ENCODE measurements at places on chromosomes 7 and 10.

DNA sequence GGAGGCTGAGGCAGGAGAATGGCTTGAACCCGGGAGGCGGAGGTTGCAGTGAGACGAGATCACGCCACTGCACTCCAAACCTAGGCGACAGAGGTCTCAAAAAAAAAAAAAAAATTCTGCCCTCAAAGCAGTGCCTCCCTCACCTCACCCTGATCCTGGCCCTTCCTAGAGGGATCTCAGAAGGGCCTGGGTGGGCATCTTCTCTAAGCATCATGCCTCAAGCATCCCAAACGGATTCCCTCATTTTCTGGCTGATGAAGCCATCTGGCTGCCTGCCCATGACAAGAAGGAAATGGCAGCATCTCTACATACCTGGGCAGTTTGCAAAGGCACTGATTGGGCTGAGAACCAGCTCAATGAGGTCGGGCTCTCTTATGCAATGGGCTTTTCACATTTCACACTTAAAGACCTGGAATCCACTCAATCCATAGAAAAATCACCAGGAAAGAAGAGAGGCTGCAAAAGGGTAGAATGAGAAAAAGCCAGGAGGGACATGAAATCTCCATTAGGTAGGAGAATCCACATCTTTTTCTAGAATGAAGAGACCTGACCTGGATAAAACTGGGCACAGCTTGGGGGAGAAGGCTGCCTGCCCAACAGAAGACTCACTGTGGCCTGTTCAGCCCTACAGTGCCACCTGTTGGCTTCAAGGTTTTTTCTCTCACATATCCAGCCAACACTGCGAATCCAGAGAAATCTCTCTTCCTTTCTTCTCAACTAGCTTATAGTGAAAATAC is 48.1 kb downstream of the PDLIM1 start:
- DNase-seq: no peak

- no peak for DNase-seq
Observed at GRCh38 chr10:37067576-37067975, 57.8 kb upstream of the ANKRD30A start.

DNA sequence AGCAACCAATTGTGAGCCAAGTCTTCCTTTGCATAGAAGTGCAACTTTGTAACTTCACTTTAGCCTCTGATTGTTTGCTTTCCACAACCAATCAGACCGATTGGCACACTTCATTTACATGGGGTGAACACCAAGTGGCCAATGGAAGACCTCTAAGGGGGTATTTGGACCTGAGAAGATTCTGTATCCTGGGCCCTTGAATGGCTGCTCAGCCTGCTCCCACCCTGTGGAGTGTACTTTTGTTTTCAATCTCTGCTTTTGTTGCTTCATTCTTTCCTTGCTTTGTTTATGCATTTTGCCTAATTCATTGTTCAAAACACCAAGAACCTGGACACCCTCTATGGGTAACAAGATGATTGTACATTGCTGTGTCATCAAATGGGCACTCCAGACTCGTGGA is 385.7 kb upstream of the NRP1 start:
- DNase-seq: no peak

GRCh38 chr7:70630818-70631457 is 501.0 kb upstream of the GALNT17 start:
- DNase-seq: peak; percentile 15

DNA sequence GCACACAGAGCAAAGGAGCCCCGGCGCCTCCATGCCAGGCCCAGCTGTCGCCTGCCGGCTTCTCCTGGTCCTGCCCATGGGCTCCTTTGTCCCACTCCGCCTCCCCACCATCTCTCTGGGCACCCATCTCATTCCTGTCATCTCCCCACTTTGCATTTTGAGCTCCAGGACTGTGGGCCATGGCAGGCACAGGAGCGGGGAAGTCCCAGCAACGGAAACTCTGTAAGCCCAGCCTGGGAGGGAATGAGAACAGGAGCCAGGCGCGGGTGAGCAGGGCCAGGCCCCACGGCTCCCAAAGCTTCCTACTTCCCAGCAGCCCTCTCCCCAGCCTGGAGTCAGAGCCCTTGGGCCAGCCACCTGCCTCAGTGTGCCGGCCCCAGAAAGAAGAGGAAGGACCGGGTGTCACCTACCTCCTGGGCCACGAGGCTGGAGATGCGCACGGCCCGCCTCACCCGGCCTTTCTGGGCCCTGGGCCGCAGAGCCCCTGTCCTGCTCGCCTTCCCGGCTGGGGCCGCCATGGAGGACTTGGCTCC is 23.1 kb downstream of the KCNH2 start:
- no peak for DNase-seq
